ENCODE measurements at places on chromosomes 7 and 10.

- DNase-seq: no peak
Observed at GRCh38 chr10:131666091-131666490, 234.7 kb upstream of the PPP2R2D start.

DNA sequence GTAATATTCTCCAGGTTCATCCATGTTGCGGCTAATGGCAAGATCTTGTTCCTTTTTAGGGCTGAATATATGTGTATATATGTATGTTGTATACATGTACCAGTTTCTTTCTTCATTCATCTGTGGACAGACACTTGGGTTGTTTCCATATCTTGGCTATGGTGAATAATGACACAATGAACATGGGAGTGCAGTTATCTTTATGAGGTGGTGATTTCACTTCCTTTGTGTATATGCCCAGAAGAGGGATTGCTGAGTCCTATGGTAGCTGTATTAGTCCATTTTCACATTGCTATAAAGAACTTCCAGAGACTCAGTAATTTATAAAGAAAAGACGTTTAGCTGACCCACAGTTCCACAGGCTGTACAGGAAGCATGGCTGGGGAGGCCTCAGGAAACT lies 17.1 kb upstream of the TSPAN15 start:
- DNase-seq: no peak

DNA sequence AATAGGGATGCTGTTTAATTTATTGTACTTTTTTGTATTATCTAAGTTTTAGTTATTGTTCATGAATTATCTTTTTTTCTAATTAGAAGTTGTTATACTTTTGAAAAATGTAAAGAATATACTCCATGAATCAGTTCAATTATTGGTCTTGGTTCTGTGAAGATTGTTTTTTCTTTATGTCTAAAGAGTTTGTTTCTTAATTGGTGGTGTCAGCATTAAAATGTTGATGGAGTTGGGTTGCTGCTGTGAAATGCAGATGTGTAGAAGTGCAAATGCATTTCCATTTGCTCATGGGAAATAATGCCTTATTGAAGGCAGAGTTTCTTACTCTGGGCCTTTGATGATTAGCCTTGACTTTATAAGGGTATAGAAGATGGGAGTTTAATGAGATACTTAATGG lies 11.9 kb downstream of the NRG3 start:
- DNase-seq: no peak

- DNase-seq: no peak
Observed at GRCh38 chr7:31734456-31734855, 47.4 kb downstream of the PPP1R17 start.

DNA sequence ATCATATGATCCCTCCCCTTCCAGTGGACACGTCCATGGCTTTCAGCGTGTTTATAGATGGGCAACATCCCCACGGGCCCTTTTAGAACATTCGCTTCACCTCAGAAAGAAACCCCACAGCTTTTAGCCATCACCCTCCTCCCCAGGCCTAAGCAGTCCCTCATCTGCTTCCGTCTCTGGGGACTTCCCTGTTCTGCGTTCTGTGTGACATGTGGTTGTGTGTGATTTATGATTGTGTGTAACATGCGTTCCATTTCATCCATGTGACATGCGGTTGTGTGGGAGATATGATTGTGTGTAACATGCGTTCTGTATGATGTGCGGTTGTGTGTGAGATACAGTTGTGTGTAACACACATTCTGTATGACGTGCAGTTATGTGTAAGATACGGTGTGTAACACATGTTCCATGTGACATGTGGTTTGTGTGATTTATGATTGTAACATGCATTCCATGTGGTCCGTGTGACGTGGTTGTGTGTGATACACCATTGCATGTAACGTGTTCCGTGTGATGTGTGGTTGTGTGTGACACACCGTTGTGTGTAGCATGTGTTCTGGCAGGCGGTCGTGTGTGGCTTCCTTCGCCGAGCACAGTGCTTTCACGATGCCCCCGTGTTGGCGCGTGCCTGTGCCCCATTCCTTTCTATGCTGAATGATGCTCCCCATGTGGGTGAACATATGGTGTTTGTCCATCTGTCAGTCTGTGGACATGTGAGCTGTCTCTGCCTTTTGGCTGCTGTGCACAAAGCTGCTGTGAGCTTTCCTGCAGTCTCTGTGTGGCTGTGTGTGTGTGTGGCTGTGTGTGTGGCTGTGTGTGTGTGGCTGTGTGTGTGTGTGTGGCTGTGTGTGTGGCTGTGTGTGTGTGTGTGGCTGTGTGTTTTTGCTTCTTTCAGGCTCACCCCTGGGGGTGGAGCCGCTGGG lies 26.2 kb downstream of the PWWP2B start:
- DNase-seq: no peak

GRCh38 chr7:27073076-27073475 lies 22.7 kb downstream of the HOXA1 start:
- no peak for DNase-seq

DNA sequence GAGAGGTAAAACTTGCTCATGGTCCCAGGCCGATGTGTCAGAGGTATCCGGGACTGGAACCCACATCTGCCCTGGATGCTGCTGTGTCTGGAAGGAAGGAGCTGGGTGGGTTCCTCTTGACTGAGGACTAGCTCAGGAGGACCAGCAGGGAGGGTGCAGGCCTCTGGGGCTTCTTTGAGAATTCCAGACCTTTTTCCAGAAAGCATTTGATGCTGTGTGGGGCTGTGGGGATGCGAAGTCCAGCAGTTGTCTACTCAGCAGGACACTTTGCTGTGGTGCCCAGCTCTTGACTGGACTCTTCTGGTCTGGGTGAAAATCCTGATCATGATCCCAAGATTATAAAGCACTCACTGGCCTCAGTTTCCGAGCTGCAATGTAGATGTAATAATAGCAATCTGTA lies 1.7 kb downstream of the RAMP3 start:
- DNase-seq: no peak
